ENCODE measurements at places on chromosomes 2 and 18.

DNA sequence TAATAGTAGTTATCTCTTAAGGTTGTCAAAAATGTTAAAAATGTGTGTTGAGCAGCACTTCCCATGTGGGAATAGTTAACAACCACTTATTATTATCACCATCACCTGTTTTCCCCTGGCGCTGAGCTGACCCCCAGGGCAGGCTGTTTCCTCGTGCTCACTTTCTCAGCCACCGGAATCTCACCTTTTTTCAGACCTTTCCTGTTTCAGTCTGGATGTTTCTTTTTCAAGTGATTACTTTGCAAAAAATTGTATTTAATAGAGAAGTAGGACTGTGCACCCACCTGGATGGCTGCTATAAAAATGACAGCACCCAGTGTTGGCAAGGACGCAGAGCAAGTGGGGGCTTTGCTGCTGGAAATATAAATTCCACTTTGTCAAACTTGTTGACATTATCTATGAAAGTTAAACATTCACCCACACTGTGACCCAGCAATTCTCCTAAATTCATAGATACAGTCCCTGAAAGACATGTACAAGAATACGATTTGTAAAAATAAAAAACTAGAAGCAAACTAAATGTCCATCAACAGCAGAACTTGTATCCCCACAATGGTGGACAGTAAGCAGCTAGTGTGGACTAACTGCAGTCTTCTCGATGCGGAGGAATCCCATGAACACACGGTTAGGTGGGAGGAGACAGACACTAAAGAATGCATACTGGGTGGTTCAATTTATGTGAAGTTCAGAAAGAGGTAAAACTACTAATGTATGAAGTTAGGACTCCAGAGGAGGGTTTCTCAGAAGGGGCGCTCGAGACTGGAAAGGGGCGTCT lies 66.5 kb downstream of the SOWAHC start:
- DNase-seq, result no peak

DNA sequence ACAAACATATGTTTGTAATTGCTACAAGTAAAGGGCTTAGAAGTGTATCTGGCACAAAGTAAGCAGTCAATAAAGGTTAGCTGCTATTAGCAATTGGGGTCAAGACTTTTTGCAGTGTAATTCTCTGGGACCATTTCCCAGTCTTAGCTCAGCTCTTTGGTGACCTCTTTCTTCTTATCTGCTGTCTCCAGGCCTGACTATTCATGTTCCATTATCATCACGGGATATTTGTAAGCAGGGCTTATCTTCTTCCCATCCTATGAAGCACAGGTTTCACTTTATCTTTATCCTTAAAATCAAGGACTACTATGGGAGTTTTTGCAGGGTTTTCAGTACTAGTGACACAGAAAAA lies 131.7 kb downstream of the DOCK10 start:
- no peak for DNase-seq

DNA sequence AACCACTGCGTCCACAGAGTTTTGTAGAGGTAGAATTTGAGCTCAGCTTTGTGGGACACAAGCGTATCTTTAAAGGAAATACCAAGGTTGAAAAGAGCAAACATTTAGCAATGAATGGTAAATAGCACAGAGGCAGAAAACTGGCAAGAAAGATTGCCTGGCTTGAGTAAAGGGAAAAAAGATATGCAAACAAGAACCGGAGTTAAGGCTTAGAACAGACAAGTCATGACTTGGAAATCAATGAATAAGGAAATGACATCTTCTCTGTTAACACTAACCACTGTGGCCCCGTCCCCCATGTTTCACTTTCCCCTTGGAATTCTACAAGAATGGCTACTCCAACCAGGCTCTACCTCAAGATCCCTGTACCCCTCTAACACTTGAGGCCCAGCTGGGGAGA lies 3.8 kb downstream of the STAM2 start:
- no peak for DNase-seq

- DNase-seq, result no peak
Observed at GRCh38 chr2:60676706-60677330, 79.2 kb upstream of the PAPOLG start.

GRCh38 chr2:236935083-236935482 lies 150.6 kb upstream of the COPS8 start:
- DNase-seq, result no peak

DNA sequence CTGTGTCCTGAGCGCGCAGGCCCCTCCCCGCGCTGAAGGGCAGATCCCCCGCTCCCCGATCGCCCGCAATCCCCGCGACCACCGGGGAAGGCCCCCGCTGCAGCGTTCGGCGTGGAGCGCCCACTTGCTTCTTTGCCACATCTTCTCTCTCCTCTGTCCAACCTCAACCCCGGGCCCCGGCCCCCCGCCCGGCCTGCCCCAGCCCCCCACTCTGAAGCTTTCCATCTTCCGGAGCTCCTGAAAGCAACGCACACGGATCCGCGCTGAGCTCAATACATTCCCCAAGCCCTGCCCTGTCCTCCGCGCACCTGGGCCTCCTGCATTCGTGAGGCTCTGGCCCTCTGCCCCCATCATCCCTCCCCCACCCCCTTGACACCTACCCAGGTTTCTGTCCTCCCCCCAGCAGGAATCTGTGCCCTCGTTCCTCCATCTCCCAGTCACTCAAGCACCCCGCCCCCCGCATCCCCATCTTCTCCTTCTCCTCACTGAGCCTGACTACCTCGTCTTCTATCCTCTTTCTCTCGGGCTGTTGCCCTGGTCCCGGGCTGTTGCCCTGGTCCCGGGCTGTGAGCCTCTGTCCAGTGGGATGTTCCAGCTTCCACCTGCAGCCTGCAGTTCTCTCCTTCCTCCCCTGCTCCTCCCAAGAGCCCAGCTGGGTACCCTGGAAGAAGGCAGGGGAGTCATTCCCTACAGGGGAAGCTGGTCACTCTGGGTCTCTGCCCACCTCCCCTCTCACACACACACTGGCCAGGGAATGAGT lies 7.8 kb downstream of the SPEG start:
- DNase-seq, result no peak

- DNase-seq, result no peak
Observed at GRCh38 chr18:1496096-1496495, 591.4 kb downstream of the ADCYAP1 start.

DNA sequence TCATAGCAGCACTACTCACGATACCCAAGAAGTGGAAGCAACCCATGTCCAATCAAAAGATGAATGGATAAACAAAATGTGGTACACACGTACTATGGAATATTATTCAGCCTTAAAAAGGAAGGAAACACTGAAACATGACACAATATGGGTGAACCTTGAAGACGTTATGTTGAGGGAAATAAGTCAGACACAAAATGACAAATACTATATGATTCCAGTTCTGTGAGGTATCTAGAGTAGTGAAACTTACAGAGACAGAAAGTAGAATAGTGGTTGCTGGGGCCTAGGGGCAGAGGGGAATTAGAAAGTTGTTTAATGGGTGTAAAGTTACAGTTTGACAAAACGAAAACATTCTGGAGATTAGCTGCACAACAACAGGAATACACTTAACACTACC lies 24.7 kb downstream of the TLK1 start:
- no peak for DNase-seq

- no peak for DNase-seq
Observed at GRCh38 chr2:59919579-59919978, 633.9 kb downstream of the BCL11A start.

- no peak for DNase-seq
Observed at GRCh38 chr18:23595591-23595990, 9.3 kb upstream of the NPC1 start.
